PC-9 (cell line): ENCODE measurements at places on chromosomes 1 and 21.

GRCh38 chr1:155110381-155110780 is 17.3 kb upstream of the EFNA1 start:
- no peak for DNase-seq

DNA sequence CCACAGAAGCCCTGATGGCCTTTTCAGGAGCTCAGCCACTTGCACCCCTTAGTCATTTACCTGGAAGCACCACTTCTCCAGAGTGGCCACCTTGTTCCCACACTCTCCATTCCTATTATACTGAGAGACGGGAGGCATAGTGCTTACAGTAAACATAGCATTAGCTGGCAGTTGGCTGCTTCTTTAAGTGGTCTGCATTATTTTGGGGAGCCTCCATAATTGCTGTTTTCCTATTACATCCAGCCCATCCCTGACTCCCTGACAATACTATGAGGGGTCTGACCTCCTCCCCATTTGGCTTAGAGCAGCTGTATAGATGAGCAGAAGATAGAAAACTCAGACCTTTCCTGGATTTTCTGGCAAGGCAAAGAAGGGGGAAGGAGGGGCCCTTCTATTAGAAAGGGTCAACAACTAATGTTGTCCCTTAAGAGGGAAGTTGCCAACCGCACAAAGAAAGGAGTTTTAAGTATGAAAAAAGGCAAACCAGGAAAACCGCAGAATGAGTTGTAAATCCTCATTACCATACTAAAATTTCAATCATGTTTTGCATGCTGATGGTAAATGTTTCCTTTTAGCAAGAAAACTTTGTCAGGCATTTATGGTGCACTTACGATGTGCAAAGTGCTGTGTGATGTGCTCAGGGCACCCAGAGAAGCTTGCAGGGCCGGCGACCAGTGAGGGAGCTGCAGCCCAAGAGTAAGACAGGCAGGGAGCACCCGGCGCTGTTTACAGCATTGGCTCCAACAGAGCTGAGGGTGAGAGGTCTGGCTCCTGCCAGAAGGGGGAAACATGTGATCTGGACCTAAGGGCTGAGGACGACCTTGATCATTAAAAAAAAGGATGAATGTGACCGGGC is 167.3 kb downstream of the ZZZ3 start:
- no peak for DNase-seq

DNA sequence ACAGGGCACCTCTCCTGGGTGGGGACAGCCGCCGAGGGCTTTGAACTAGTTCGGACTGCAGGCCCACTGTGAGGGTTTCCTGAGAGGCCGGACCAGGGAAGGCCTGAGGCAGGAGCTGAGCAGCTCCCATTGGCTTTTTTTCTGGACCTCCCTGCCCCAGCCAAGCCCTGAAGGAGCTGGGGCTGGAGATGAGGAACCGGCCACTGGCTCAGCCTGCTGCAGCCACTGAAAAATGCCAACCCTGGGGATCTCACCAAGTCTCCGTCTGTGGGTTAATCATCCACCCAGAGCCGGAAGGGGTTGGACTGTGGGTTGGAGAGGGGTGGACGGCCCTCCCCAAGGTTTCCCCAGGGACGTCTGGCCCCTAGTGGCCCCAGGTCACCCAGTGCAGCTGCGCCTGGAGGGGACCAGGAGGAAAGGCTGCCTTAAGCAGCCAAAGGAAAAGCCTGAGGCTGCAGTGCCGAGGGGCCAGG is 2.5 kb downstream of the VWA1 start:
- no peak for DNase-seq

DNA sequence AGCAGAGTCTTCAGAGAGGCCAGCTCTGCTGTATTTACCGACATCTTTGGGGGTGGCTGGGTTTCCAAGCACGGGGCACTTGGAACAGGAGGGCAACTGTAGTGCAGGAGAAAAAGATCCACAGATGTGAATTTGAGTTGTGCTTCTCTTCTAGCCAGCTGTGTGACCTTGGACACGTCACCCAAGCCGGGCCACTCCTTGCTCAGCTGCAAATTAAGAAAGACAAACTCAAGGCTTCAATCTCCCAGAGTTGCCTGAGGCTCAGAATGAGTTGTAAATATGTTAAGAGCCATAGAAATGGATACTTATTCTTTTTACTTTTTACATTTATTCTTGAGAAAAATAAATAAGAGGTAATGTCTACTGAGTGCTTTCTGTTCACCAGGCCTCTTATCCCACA is 24.3 kb downstream of the GRIK3 start:
- DNase-seq = no peak

GRCh38 chr21:43632373-43632905 is 26.8 kb downstream of the HSF2BP start:
- DNase-seq = no peak

DNA sequence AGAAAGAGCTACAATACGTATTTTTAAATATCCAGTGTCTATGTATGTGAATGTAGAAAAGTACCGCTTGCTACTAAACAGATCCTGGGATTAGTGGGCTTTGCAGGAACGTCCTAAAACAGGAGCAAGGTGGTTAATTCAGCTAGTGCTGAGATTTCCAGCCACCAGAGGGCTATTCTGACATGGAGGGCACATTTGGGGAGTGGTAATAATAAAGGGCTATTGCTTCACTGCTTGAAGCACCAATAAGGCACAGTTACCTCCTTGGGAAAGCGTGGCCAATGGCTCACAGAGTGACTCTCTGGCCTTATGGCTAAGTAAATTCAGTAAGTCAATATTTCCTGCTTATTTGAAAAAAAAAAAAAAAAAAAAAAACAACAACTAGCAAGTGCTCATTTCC is 152.4 kb downstream of the GABPA start:
- DNase-seq = no peak

DNA sequence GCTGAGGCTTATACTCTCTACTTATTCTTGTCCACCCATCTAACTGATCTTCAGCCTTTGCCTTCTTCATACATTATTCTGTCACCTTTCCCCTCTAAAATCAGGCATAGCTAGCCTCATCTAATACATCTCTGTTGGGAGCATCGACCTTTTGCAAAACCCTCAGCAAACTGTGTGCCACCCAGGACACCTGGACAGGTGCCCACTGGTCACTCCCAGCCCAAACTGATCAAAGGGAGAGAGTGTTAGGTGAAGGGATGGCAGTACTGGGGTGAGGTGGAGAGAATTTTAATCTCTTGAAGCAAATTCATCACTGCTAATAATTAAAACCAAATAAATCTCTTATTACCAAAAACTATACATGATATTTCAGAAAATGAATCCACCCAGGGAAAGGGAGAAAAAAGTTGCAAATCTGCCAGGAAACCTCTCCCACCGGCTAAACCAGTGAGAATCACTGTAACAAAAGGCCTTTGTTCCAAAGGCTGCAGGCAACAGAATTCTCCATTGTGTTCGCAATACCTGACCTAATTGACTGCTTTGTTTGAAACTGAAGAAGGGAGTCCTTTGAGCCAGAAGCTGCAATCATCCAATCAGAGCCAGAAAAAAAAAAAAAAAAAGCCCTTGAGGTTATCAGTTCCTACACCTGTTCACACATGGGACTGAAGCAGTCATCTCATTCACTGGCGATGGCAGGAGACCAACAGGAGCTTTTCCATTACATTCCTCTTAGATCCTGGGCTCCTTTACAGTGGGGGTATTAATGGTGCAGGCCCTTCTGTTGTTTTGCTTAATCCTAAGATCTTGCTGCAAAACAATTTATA is 172.6 kb downstream of the APP start:
- peak; percentile 63 for DNase-seq

- no peak for DNase-seq
Observed at GRCh38 chr1:203508463-203509073, 14.6 kb downstream of the OPTC start.

- no peak for DNase-seq
Observed at GRCh38 chr1:197441999-197442414, 174.0 kb downstream of the CRB1 start.

DNA sequence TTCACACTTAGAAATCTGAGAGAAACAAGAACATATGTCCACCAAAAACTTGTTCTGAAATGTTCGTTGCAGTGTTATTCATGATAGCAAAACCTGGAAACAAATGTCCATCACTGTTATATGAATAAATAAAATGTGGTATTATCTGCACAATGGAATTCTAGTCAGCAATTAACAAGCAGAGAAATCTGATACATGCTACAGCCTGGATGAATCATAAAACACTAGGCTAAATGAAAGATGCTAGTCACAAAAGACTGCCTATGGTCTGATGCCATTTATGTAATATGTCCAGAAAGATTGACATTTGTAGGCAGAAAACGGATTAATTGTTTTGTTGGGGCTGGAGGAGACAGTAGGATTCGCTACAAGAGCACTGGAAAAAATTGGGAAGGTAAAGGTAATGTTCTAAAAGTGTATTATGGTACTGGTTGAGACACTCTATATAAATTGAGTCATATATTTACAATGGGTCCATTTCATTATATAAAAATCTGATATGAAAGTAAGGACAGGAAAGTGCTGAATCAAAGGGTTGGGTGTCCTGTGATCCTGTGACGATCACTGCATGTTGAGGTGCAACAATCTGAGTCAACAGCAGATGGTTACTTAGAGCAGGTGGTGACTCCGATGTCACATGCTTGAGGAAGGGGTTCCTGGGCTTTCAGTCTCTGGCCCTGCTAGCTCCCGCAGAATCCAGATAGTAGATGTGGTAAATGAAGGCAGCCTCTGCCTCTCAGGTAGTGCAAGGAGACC is 102.1 kb upstream of the NBPF4 start:
- no peak for DNase-seq
